ENCODE measurements at places on chromosomes 7 and 10.

- H3K27ac ChIP-seq = no peak overlapping the region
- H3K4me1 ChIP-seq = no peaks in the 10 kb centered on the region
- H3K36me3 ChIP-seq = peaks cover 2% of the 10 kb centered on the region
- H3K4me3 ChIP-seq = no peak overlapping the region
- H3K27me3 ChIP-seq = no peaks in the 10 kb centered on the region
- DNase-seq = no peak
Measured at GRCh38 chr7:83708531-83708930, 59.6 kb upstream of the SEMA3E start.

- no peaks in the 10 kb centered on the region for H3K27me3 ChIP-seq
- DNase-seq = no peak
Measured at GRCh38 chr7:157272351-157273207, 64.2 kb upstream of the DNAJB6 start.

GRCh38 chr10:90171014-90171722 is 469.8 kb downstream of the KIF20B start:
- no peak for DNase-seq
- H3K36me3 ChIP-seq = no peaks in the 10 kb centered on the region
- H3K27me3 ChIP-seq = no peaks in the 10 kb centered on the region
- H3K27ac ChIP-seq = no peak overlapping the region

- H3K36me3 ChIP-seq = no peaks in the 10 kb centered on the region
- H3K27me3 ChIP-seq = peaks cover 63% of the 10 kb centered on the region
- H3K4me3 ChIP-seq = no peak overlapping the region
- no peak for DNase-seq
- no peaks in the 10 kb centered on the region for H3K4me1 ChIP-seq
- H3K27ac ChIP-seq = no peak overlapping the region
Measured at GRCh38 chr7:19105546-19105945, 11.9 kb downstream of the TWIST1 start.

Measured in central memory CD8-positive, alpha-beta T cell (primary cell).